ENCODE measurements at places on chromosomes 12 and 14.

- DNase-seq, result no peak
Observed at GRCh38 chr12:33047666-33048065, 151.1 kb upstream of the PKP2 start.

- DNase-seq, result no peak
Observed at GRCh38 chr14:85475113-85475512, 54.8 kb upstream of the FLRT2 start.

GRCh38 chr12:39103552-39104165, 198.3 kb upstream of the CPNE8 start:
- peak; percentile 65 for DNase-seq

- DNase-seq, result no peak
Observed at GRCh38 chr14:48842785-48843184, 743.4 kb downstream of the RPS29 start.

GRCh38 chr14:91232603-91233002, 11.9 kb downstream of the GPR68 start:
- DNase-seq, result no peak

DNA sequence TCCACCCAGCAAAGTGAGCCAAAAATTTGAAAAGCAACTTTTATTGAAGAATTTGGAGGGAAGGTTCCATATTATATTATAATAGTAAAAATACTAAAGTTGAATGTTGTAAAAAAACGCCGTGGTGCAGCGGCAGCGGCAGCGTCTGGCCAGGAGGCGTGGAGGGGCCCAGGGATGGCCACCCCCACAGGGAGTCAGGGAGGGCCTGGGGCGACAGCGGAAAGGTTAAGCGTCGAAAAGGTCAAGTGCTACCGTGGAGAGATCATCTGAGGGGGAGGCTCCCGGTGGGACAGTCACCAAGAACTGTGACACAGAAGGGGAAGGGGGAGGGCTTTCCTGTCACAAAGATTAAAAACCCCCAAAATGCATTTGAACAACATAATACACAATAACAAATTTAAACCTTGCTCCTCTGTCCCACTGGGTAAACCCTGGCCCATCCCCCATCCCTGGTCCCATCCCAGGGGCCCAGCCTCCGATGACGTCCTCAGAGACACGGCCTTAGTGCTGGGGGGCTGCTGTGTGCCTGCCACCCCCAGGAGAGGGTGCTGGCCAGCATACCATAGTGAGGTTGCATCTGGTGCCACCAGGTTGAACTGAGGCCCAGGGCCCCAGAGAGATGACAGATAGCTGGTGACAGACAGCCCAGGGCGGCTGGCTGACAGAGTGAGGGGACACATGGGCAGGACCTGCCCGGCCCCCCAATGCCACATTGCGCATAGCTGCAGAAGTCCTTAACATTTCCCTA, 16.6 kb downstream of the SIVA1 start:
- DNase-seq, result no peak

GRCh38 chr14:76773188-76773885, 12.1 kb downstream of the VASH1 start:
- DNase-seq, result peak; percentile 41

- DNase-seq, result no peak
Observed at GRCh38 chr12:129615001-129615400, 288.8 kb downstream of the TMEM132D start.

DNA sequence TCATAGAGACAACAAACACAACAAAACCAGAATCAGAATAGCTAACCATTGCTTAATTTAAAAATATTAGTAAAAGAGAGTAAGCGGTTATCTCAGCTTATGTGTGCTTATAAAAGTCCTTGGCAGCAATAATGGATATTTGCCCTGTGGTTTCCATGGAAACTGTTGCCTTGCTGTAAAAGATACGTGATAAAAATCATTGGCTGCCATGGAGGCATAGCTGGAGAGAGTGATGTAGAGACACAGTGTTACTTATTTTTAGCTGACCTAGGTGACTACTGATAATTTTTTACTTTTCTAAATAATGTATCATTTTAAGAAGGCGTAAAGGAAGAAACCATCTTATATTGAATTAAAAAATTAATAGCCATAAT, 92.9 kb downstream of the ERC1 start:
- peak; percentile 88 for DNase-seq

DNA sequence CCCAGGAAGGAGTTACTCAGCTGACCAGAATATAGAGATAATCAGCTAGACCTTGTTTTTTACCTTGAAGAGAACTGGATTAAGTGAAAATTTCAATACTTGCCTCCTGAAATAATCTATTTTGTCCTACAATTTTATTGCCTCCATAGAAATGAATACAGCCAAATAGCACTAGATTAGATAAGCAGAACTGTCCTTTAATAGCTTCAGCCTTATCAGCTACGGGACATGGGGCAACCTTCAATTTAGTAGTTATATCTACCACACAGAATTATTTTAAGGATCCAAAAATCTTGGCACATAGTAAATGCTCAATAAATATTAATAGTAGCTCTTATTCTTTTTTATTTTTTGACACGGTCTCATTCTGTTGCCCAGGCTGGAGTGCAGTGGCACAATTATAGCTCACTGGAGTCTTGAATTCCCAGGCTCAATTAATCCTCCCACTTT, 67.2 kb upstream of the PLEKHG3 start:
- no peak for DNase-seq

DNA sequence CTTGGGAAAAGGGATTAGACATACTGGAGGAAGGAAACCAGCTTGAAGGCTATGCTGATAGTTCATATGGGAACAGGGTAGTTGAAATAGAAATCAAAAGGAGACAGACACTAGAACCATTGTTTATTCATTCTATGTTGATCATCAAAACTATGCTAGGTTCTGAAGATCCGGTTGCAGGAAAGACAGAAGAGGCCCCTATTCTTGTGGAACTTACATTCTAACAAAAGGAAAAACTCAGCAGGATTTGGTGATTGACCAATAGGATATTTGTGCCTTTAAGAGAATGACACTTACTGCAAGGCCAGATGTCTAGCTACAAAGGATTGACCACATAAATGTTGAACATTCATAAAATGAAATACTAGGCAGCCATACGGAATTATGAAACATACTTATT, 179.2 kb downstream of the AKAP6 start:
- no peak for DNase-seq

DNA sequence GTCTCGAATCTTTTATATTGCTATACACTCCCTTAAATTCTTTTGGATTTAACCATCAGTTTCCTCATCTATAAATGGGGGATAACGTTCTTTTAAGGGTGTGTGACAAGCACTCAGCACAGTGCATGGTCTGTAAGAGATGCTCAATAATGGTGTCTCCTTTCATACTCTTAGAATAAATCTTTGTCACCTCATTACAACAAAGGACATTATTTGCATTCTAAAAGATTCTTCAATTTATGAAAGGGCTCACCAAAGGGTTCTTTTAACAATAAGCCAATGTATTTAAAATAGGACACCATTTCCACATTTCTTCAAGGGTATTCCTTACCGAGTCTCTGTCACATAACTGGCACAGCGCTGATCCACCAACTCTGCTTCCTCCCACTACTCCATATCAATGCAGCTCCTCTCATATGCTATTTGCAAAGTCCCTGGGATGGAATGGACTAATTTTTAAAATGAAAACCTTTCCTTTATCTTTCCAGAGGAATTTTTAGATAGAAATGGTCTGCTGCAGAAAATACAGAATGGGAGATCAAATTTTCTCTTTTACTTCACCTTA, 29.2 kb upstream of the RIC8B start:
- DNase-seq, result no peak

DNA sequence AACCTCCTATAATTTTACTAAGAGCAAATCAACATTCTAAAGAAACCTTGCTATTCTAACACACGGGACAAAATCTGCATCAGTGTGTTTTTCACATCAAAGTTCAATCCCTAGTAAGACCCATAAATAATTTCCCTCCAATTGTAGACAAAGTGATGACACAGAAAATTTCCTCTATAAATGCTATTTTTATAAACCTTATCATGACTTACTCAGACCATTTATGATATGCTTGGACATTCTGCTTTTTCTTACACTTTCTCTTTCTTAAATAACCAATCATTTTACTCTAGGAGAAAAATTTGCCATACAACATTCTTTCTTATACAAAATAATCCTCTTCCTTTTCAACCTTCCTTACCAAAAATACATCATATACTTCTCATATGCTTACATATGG, 67.0 kb downstream of the SDR9C7 start:
- DNase-seq, result no peak

- DNase-seq, result no peak
Observed at GRCh38 chr12:45599196-45599595, 130.3 kb upstream of the ARID2 start.

GRCh38 chr12:45789025-45789424, 59.5 kb downstream of the ARID2 start:
- no peak for DNase-seq

GRCh38 chr12:100733817-100734593, 60.6 kb upstream of the ANO4 start:
- DNase-seq, result peak; percentile 34

DNA sequence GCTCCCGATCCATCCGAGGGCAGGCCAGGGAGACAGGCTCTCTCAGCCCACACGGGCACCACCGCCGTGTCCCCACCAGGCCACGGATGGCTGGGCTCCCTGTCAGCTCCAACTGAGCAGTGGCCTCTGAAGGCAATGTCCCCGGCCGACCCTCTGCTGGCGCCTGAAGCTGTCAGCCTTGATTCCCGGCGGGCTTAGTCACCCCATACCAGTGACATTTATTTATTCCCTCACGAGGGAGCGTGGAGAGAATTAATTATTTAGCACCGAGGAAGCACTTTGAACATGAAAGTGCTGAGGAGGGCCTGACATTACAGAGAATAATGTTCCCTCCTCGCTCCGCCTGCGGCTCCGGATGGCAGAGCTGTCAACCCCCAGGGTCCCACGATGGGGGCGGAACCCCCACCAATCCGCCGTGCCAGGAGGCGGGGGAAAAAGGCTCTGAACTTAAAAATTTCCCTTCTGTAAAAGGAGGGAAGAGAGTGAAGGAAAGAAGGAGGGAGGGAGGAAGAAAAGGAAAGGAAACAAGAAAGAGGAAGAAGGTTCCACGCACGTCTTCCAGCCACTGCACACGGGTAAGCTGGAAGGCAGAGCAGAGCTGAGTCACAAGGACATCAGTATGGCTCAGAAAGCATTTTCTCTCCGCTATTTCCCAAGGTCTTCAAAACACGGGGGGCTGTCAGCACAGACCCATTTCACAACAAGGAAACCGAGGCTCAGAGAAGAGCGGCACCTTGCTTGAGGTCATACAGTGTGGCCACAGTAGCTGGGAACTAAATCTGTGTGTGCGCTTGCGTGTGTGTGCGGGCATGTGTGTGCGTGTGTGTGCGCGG, 108.7 kb upstream of the NCOR2 start:
- peak; percentile 57 for DNase-seq

GRCh38 chr12:92493816-92494215, 209.0 kb upstream of the PLEKHG7 start:
- DNase-seq, result no peak

GRCh38 chr12:132276827-132277373, 52.5 kb downstream of the GALNT9 start:
- peak; percentile 80 for DNase-seq

- no peak for DNase-seq
Observed at GRCh38 chr12:27623645-27624044, 72.6 kb upstream of the REP15 start.

GRCh38 chr12:131058700-131059099, 105.0 kb downstream of the ADGRD1 start:
- no peak for DNase-seq

DNA sequence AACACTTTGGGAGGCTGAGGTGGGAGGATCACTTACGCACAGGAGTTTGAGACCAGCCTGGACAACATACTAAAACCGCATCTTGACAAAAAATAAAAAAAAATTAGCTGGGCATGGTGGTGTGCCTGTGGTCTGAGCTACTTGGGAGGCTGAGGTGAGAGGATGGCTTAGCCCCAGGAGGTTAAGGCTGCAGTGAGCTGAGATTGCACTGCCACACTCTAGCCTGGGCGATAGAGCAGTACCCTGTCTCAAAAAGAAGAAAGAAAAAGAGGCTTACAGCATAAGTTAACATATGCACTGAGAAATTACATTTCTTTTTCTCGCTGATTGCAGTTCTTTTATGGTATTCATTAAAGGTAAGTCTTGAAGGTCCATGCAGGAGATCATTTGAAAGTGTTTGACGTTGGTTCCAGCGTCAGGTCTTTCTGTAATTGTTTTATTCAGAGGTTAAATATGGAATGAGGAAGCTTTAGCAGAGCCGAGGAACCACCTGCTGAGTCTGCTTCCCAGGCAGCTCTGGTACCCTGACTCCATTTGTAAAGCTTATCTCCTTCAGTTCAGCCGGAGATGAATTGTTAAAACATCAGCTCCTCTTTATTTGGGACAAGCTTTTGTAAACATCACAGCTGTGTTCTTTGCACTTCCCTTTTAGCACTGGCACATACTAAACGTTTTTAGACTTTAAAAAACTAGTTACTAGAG, 18.5 kb downstream of the SFSWAP start:
- no peak for DNase-seq

DNA sequence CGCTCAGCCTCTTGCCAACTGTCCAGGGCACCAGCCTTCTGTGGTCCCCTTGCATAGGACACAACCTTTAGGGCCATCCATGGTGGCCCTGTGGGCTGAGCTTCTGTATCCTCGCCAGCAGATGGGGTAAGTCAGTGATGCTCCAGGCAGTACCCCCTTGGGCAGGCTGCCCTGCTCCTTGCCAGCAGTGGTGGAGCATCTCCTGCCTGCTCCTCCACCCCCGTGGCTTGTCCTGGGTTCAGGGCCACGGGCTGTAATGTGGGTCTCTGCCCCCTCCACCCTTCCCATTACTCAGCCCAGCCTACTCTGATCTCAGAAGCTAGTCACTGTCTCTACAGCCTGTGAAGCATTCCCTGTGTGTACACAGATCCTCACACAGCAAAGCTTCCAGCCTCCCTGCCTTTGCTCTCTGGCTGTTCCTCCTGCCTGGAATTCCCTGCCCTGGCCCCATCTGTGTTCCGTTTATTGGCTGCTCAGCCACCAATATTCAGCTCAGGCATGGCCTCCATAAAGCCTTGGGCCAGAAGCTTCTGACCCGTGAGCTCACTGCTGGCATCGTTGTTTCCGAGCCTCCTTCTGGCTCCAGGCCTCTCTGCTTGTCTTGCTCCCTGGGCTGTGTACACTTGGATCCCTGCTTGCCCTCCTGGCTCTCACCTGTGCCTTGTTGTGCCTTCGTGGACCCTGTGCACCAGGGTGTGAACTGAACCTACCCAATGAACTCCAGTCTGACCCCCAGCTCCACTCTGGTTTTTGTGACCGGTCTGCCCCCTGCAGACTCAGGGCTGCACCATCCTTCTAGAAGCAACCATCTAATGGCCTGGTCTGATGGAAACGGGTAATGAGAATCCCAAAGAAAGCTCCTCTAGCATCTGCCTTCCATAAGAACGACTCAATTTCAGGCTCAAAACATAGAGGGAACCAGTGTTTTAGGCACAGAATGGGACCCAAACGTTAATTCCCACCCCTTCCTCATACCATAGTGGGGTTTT, 177.0 kb upstream of the PRMT8 start:
- no peak for DNase-seq

DNA sequence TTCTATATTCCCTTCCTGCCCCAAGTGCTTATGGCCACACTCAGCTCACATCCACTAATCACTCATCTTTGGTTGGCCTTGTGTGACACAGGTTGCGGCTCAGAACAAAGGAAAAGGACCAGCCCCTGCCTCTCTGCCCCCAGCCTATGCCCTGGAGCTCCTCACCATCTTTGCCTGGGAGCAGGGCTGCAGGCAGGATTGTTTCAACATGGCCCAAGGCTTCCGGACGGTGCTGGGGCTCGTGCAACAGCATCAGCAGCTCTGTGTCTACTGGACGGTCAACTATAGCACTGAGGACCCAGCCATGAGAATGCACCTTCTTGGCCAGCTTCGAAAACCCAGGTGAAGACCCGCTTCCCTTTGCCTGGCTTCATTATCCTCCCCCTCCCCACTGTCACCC, 15.8 kb upstream of the OAS2 start:
- DNase-seq, result no peak

- DNase-seq, result no peak
Observed at GRCh38 chr14:49160983-49161382, 425.2 kb downstream of the RPS29 start.

Measured in lung (tissue), 17 donors.